ENCODE measurements at places on chromosomes 4 and X.

GRCh38 chr4:78002260-78002659, 54.9 kb upstream of the FRAS1 start:
- no peak for ATAC-seq

- peak; percentile 95 for ATAC-seq
Observed at GRCh38 chrX:38327007-38327774, at the start of gene RPGR. RPGR (minus strand) TSS chrX:38327509; CDS start chrX:38327367, 142 bp downstream.

- no peak for ATAC-seq
Observed at GRCh38 chrX:11064851-11065600, 46.1 kb upstream of the HCCS start.

GRCh38 chr4:168993714-168994510, 16.1 kb downstream of the CBR4 start:
- no peak for ATAC-seq

GRCh38 chrX:113058634-113059033, 218.0 kb upstream of the AMOT start:
- no peak for ATAC-seq

GRCh38 chr4:131093303-131093702, 1997.4 kb downstream of the C4orf33 start:
- no peak for ATAC-seq

GRCh38 chr4:105657117-105657765, 51.2 kb downstream of the INTS12 start:
- ATAC-seq, result no peak

DNA sequence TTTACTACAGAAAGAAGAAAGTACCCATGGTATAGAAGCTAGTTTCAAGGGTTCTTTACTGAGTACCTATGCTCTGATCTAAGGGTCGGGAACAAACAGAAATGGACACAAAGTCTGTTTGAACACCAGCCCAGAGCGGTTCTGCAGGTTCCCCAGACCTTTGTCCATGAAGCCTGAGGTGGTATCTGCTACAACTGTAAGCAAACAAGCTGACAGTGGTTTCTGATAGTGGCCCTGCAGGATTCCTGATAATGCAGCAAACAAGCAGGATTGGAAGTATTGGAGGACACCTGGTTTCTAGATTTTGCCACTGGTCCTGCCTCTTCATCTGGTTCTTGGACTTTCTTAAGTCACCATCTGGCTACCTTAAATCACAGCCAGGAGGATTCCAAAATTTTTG, 23.7 kb downstream of the SMPX start:
- ATAC-seq, result no peak

GRCh38 chrX:148337873-148338272, 162.5 kb upstream of the AFF2 start:
- no peak for ATAC-seq

- no peak for ATAC-seq
Observed at GRCh38 chrX:15293451-15293850, 22.0 kb downstream of the ASB11 start.
